ENCODE measurements at places on chromosomes 3 and 15.

- DNase-seq = no peak
These were observed 210.3 kb downstream of the RAP2B start for GRCh38 chr3:153372326-153372725.

DNA sequence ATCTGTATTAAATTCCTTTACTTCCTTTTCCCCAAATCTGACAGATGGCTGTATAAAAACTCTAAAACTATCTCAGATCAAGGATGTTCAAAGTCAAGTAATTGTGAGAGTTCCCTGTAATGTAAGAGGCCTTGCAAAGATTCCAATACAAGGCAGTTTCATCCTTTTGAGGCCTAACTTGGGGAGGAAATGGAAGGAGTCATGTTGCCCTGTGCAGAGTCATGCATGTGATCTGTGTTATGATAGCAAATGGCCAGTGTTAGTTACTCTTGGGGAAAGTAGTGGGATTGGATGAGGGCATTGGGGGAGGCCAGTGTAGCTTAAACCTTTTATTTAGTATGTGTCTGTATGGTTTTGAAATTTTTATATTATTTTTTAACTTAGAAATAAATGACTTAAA, 23.7 kb upstream of the FBXL22 start:
- no peak for DNase-seq

DNA sequence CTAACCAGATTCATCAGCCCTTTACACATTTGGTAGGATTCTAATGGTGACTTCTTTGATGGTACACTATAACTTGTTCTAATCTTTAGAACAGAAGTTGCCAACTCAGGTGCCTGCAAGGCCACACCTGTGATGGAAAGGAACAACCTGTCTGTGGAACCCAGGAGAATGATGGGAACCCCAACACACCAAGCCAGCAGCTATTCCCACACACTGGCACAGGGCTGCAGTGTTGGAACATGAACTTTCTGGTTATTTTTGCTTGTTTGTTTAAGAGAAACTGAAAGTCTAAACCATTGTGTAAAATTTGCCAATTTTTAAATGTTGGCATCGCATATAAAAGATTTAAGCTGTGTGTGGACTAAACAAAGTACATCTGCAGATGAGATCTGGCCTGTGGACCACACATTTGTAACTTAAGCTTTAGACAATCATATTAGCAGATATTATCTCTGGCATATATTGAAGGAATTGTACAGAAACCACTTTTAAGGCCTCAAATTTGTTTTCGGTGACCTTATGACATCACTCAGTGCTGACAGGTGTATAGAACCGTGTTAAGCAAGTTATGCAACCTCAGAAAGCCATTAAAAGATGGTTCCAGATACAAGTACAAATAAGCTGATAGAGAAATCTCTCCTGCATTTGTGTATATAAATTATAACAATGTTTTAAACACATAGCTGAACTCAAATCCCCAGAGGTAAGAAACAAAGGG, 242.9 kb downstream of the SLC9A9 start:
- no peak for DNase-seq

GRCh38 chr15:42210696-42211095, 2.6 kb upstream of the VPS39 start:
- no peak for DNase-seq

- no peak for DNase-seq
These were observed 15.5 kb upstream of the ANXA2 start for GRCh38 chr15:60413231-60413824.

DNA sequence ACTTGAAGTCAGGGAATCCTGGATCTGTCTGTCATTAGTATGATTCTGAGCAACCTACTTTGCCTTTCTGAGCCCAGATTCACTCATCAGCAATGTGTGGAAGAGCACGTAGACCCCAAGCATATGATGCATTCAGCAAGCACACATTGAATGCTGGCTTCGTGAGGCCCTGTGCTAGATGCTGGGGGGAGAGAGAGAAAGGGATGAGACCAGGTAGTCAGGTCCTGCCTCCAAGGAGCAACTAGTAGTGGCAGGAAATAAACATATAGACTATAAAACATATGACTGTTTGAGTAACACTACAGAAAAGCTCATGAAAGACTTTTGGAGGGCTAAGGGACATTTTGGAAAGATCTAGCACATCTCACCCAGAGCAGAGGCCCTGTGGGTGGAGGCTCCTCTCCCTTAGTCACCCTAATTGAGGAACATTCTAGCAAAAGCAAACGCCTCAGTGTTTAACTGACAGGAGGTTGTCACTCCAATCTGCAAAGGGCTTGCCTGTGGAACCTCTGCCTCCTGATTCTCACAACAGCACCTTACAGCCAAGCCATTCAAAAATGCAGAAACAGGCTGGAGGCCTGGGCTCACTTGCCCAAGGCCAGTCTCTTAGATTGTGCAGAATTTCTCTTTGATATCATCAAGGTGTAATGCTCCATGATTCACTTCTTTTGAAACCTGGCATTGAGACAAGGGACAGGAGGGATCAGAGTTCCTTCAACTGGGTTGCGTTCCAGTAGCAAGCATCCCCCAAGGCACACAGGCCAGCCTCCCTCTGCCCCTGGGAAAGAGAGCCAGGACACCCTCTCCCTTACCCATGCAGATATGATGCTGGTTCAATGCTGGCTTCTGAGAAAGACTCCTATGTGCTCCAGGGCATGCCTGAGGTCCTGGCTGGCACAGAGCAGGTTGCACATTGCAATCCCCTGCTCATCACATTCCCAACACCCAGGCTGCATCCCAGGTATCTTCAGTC, 26.1 kb downstream of the STARD5 start:
- no peak for DNase-seq

DNA sequence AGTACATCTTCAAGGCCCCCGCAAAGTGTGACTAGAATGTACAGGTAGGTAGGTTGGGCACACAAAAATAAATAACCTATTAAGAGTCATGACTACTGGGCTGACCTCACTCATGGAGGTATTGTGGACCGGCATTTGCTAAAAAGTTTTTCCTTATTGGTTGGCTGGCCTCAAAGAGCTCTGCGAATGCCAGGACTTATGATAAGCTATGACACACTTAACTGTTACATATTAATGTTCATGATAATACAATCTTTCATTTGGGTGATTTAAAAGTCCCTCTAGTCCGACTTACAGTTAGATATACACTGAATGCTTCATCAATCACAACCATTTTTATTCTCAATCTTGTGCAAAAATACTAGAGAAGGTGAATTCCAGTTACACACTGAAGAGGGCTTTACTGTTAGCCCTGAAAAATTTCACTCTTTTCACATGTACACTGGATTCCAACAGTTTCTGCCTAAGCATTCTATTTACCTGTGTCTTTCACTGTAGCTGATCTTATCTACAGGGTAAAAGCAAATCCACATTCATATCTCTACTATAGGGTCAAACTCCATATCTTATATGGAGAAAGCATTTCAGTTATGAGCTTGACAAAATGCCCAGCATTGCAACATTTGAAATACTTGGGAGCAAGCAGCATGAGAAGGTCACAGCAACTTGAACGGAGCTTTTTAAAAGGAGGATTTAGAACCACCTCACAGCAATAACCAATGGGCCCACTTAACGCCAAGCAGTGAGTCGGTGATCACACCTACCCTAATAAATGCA, 329.1 kb downstream of the FOXP1 start:
- no peak for DNase-seq

DNA sequence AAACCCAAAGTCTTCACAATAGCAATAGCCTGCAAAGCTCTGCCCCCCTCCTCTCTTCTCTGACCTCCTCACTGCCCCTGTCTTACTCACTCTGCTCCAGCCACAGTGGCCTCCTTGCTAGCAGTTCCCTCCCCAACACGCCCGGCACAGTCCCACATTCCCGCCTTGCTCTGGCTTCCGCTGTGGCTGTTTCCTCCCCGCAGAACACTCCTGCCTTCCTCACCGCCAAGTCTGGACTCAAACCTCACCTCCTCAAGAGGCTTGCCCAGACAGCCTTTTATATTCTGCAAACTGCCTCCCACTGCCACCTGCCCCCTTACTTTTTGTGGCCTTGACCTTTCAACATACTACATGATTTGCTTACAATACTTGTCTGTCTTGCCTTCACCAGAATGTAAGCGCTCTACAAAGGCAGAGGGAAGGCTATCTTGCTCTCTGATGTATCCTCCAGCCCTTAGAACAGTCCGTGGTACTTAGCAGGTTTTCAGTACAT, 406 bp upstream of the MPI start:
- no peak for DNase-seq

DNA sequence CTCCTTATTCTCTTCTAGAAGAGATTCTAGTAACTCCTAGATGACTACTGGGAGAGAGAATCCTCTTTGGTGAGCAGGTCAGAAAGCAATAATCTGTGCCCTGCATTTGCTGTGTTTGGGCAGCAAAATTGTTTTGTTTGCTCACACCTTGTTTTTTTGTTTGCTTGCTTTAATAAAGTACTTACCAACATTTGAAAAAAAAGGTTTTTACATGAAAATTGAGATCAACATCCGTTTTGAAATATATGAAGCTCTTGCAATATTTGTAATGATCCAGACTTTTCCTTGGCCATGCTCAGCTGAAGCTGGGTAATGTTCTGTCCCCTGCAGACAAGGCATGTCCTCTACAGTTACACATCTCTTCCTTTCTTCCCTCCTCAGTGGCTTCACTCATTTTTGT, 62.2 kb downstream of the DIPK2A start:
- DNase-seq = no peak

DNA sequence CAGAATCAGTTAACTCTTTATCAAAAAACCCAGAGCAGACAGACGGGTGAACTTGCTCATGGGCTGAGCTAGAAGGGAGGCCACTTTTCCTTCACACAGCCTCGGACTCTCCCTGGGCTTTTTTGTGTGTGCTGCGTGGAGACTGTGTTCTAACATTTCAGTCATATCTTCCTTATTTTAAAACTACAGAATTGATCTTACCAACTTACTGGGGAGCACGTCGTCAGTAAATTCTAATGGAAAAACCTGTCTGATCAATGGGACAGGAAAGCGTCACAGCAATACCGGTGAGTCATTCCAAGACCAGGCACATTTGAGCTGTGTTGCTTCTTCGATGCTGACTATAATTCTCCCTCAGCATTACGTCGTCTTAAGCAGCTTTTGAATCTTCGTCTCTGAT, 145.1 kb downstream of the LPP start:
- no peak for DNase-seq

- DNase-seq = no peak
These were observed 29.1 kb upstream of the ONECUT1 start for GRCh38 chr15:52819253-52819652.

GRCh38 chr3:94359996-94360395, 297.1 kb downstream of the NSUN3 start:
- DNase-seq = no peak

- DNase-seq = no peak
These were observed 14.3 kb upstream of the CLASP2 start for GRCh38 chr3:33732394-33732793.

DNA sequence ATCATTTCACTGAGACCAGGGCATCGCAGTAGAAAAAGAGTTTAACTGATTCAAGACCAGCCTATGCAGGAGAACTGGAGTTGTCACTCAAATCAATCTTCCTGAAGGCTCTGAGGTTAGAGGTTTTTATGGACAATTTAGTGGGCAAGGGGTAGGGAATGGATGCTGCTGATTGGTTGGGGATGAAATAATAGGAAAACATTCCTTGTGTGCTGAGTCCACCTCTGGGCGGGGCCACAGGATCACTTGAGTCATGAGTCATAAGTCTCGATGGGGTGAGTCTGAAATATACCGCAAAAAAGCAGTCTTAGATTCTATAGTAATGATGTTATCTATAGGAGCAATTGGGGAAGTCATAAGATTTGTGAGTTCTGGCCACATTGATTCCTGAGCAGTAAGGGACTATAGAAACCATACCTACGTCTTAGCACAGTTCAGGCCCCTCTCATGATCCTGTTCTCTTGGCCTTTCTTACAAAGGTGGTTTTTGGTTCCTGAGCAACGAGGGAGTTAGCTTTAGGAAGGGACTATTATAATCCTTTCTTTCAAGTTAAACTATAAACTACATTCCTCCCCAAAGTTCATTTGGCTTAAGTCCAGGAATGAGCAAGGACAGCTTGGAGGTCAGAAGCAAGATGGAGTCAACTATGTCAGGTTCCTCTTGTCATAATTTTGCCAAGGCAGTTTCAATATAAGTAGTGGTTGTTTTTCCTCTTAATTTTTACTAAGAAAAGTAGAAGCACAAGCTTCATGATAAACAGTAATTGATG, 2.7 kb upstream of the OPA1 start:
- DNase-seq = no peak

DNA sequence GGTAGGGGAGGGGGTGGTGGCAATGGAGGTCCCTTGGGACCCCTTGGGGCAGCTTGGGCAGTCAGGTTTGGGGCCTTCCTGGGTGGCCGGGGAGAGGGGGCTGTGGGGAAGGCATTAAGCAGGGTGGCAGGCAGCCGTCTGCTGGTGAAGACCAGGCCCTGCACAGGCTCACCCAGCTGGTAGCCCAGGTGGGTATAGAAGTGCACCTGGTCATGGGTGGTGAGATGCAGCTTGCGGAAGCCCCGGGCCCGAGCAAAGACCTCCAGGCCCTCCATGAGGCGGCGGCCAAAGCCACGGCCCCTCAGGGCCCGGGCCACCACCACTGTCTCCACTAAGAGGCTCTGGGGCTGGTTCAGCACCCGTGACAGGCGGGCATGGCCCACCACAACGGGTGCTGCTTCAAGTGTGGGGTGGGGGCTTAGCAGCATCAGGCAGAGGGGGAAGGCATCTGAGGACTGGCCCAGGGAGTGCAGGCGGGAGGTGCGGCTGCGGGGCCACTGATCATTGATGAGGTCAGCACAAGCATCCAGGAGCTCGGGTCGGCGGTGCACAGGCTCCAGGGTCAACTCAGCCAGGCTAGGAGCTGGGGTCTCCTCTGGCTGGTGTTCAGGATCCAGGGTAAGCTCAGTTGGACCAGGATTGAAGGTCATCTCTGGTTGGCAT, 2.4 kb downstream of the HYAL3 start:
- DNase-seq = no peak

Measured in T-helper 2 cell (primary cell).